ENCODE measurements at places on chromosomes 11 and 22.

- DNase-seq, result peak; percentile 76
Measured at GRCh38 chr11:20110908-20111669, 49.2 kb downstream of the DBX1 start.

DNA sequence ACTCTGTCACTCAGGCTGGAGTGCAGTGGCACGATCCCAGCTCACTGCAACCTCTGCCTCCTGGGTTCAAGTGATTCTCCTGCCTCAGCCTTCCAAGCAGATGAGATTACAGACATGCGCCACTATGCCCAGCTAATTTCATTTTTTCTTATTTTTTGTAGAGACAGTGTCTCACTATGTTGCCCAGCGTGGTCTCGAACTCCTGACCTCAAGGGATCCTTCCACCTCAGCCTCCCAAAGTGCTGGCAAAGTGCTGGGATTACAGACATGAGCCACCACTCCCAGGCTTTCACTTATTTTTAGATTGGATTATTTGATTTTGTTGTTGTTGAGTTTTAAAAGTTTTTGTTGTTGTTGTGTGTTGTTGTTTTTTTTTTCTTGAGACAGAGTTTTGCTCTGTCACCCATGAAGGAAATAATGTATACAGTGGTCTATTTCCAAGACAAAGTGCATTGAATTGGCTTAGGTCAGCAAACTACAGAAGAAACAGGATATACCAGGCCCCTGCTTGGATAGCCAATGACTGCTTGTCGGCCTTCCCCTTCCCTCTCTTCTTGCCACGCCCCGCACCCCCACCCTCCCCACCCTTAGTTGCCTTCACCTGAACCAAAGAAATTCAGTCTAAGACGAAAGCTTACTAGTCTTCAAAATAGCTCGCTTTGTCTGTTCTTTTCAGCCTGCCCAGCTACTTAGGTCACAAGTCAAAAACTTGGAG, 91.8 kb upstream of the CLDN5 start:
- no peak for DNase-seq

- no peak for DNase-seq
Measured at GRCh38 chr11:69194396-69194795, 38.7 kb downstream of the SMIM38 start.

DNA sequence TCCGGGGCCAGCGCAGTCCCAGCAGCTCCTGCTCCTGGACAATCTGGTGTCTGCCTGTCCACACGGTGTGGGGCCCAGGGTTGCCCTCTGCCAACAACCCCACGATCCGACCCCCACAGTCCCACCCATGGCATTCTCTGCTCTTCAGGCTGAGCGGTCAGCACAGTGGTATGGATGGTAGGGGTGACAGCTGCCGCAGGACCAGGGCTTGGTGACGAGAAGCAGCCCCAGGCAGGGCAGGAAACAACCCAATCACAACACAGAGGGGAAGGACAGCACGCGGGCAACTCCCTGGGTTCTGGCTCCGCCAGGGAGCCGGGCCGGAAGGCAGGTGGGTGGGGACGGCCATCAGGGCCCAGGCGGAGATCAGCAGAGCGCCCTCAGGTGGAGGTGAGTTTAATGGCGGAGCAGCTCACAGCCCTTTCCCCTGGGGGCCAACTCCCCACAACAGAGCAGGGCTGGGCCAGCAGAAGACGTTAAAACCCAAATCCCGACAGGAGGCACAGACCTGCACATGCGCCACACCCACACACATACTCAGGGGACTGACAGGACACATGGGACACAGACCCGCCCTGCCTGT, 5.3 kb upstream of the CHADL start:
- no peak for DNase-seq

DNA sequence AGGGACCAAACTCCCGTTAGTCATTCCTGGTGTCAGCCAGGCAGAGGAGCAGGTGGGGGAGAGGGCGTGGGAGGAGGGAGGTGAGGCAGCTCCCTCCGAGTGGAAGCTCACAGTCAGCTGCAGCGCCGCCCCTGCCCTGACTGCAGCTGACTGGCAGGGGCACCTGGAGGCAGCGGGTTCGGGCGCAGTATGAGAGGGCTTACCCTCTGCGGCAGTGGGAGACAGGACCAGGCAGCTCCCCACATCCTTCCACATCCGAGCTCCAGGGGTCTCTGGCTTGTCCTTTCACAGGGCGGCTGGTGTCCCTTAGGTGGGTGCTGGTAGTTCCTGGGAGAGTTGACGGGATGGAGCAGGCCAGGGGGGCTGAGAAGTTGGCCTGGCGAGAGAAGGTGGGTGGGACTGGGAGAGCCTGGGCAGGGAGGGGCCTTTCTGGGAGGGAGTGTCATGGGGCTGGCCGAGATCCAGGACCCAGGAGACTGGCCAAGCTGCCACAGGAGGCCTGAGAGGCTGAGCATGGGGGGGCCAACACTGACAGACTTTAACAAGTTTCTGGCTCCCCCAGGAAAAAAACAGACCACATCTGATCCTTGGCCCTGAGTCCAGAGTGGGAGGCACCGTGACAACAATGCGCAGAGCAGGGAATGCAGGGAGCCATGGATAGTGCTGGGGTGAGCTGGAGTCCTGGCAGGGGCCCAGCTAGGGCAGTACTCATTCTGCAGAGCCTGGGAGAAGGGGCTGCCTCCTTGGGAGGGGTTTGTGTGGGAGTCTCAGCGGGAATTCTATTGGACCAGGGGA, 4.9 kb downstream of the ADORA2A start:
- DNase-seq, result no peak

GRCh38 chr22:48084041-48084728, 1321.7 kb downstream of the TBC1D22A start:
- peak; percentile 60 for DNase-seq
